ENCODE measurements at places on chromosomes 1 and 21. TPM values are rescaled to one million over a fixed set of nuclear protein-coding genes. Genes with fewer than 3 reads are reported as not detected.

The PRDM16 gene
- 2.0 TPM for total RNA-seq

The ATP5PF gene
- 92.3 TPM for total RNA-seq

The SPATA21 gene
- not detected for total RNA-seq

DNA sequence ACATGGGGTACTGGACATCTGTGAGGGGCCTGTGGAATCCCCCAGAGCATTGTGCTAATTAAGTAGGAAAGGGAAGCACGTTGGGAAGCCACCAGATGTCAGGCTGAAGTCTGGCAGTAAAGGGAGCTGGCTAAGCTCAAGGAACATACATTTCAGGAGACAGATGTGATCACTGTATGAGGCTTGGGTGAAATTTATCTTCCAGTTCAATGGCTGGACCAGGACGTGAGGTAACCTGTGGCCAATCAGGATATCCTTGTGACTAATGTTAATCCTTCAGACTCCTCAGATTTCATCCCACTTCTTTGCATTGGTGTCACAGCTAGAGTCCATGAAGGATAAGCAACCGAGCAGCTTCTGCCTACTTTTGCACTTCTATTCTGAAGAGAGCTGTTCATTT, 110.2 kb upstream of the APP start:
- no peak overlapping the region for H3K4me3 ChIP-seq
- H3K27me3 ChIP-seq = peaks cover 28% of the 10 kb centered on the region
- peaks cover 1% of the 10 kb centered on the region for H3K36me3 ChIP-seq
- peaks cover 23% of the 10 kb centered on the region for H3K4me1 ChIP-seq
- no peak overlapping the region for H3K27ac ChIP-seq

DNA sequence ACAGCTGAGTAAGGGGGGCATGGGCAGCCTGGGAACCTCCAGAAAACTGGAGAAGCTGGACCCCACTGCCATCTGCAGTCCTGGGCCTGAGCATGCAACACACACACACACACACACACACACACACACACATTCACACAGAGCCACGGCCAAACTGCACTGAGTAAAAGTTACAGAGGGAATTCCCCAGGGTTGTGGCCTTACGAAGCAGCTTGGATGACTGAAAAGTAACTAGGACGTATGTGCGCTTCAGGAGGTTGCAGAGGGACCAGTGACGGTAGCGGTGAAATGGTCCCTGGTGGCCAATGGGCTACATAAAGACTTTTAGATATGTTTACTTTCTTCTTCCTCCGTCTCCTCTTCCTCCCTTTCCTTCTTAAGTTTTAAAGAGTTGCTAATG, 232.5 kb upstream of the TMEM51 start:
- no peak overlapping the region for H3K4me3 ChIP-seq
- H3K27ac ChIP-seq = no peak overlapping the region
- H3K4me1 ChIP-seq = peaks cover 19% of the 10 kb centered on the region
- no peak for DNase-seq

GRCh38 chr21:40681164-40681859, 165.6 kb downstream of the DSCAM start:
- H3K36me3 ChIP-seq = no peaks in the 10 kb centered on the region
- peaks cover 13% of the 10 kb centered on the region for H3K4me1 ChIP-seq
- no peaks in the 10 kb centered on the region for H3K27me3 ChIP-seq
- DNase-seq = no peak
- no peak overlapping the region for H3K4me3 ChIP-seq

GRCh38 chr1:240098534-240098933, 6.9 kb downstream of the FMN2 start:
- H3K4me1 ChIP-seq = peaks cover 5% of the 10 kb centered on the region
- no peaks in the 10 kb centered on the region for H3K36me3 ChIP-seq
- H3K27ac ChIP-seq = no peak overlapping the region
- H3K27me3 ChIP-seq = peaks cover 14% of the 10 kb centered on the region
- no peak for DNase-seq

DNA sequence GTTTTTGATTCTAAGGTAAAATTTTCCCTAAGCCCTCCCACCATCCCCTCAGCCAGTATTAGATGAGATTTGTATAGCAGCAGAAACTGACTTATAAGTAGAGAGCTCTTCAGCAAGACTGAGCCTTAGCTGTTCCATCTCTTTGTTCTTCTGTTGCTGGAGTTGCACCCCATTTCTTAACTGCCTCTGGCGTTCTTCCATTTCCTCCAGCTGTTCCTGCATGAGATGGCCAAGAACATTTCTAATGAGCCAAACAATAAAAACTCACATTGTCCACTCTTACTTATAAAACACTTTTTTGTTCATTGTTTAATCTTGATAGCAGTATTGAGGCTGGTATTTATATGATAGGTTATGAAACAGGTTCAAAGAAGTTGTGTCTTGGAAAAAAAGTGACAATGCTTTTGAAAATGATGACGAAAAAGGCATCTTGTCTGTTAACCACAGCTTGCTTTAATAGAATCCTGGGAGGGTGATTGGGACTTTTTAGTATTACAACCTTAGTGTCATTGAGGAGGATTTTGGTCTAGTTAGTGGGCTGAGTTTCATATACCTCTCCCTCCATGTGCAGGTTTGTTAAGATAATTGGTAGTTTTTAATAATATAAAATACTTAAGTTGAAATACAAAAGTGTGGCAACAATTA, 18.3 kb downstream of the SYNC start:
- no peak overlapping the region for H3K4me3 ChIP-seq
- H3K36me3 ChIP-seq = peaks cover 13% of the 10 kb centered on the region
- no peaks in the 10 kb centered on the region for H3K4me1 ChIP-seq
- H3K27ac ChIP-seq = peak overlapping the region; percentile 0
- DNase-seq = no peak
